ENCODE measurements at places on chromosomes 6 and 20.
A peak's percentile ranks its signal among the peaks of the same experiment; 100 is the strongest.

DNA sequence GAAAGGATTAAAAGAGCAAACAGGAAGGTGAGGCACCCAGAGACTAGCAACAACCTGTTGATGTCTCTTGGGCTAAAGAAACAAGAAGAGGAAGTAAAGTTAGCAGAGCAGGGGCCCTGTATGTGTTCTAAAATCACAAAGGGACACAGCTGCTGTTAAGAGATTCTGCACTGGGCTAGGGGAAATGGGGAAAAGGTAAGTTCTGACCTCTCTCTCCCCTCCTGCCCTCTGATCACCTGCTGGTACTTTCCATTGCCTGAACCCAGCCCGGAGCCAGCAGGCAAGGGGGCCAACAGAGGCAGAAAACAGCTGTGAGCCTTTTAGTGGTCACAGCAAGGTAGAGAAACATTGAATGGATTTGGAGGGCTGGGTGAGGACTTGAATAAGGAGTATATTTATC lies 13.5 kb upstream of the CNR1 start:
- H3K36me3 ChIP-seq, result no peaks in the 10 kb centered on the region
- no peak overlapping the region for H3K27ac ChIP-seq
- no peak overlapping the region for H3K4me3 ChIP-seq

GRCh38 chr20:18016772-18017171 lies 40.9 kb downstream of the OVOL2 start:
- no peaks in the 10 kb centered on the region for H3K27me3 ChIP-seq
- H3K4me1 ChIP-seq, result no peaks in the 10 kb centered on the region
- H3K27ac ChIP-seq, result no peak overlapping the region
- no peak overlapping the region for H3K4me3 ChIP-seq
- ATAC-seq, result no peak

GRCh38 chr6:137873273-137873762 lies 6.3 kb downstream of the TNFAIP3 start:
- H3K4me3 ChIP-seq, result peak overlapping the region; percentile 27
- H3K27me3 ChIP-seq, result no peaks in the 10 kb centered on the region
- peak overlapping the region; percentile 78 for H3K27ac ChIP-seq
- peaks cover 5% of the 10 kb centered on the region for H3K36me3 ChIP-seq
- peaks cover 23% of the 10 kb centered on the region for H3K4me1 ChIP-seq

DNA sequence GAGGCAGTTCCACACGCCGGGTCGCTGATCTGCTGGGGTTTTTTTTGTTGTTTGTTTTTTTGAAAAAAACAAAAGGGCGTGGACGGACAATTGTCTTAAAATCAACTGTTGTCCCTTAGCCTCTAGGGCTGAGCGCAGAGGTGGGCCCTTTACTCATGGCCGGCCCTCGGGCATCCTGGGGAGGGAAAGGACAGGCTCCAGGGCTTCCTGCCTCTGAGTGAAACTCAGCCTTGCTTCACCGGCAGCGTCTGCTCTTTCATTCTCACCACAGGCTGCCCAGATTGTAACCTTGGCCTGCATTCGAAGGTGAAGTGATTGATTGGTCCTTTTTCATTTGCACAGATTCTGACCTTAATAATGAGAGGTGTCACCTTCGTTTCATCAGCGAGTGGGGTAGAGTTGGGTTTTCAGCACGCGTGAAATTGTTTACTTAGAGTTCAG lies 797 bp downstream of the SMIM13 start:
- peaks cover 9% of the 10 kb centered on the region for H3K4me1 ChIP-seq
- H3K27me3 ChIP-seq, result no peaks in the 10 kb centered on the region
- H3K27ac ChIP-seq, result peak overlapping the region; percentile 94
- peak overlapping the region; percentile 90 for H3K4me3 ChIP-seq
- no peak for ATAC-seq

- no peaks in the 10 kb centered on the region for H3K4me1 ChIP-seq
- H3K27ac ChIP-seq, result no peak overlapping the region
- ATAC-seq, result no peak
- no peak overlapping the region for H3K4me3 ChIP-seq
- peaks cover 8% of the 10 kb centered on the region for H3K27me3 ChIP-seq
Measured at GRCh38 chr20:40786336-40786735, 97.3 kb upstream of the MAFB start.

GRCh38 chr6:91816335-91816734 lies 1229.5 kb upstream of the MAP3K7 start:
- no peak overlapping the region for H3K4me3 ChIP-seq
- H3K27ac ChIP-seq, result no peak overlapping the region
- H3K4me1 ChIP-seq, result no peaks in the 10 kb centered on the region
- H3K27me3 ChIP-seq, result no peaks in the 10 kb centered on the region
- no peak for ATAC-seq
- no peaks in the 10 kb centered on the region for H3K36me3 ChIP-seq

DNA sequence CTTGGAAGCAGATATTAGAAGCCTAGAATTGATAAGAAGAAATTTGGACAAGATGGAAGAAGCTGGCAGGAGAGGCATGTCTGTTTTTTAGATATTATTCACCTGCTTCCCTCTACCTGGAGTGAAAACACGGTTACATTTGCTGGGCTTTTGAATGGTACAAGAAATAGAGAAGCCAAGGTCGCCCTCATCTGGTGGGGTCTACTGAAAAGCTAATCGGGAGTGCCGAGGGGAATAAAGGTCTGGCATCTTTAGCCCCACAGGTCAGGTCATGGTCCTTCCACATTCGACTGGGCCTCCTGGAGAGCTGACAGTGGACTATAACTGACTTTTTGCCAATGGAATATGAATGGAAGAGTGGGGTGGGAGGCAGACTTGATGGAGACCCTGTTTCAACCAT lies 4.6 kb upstream of the C2 start:
- H3K27ac ChIP-seq, result no peak overlapping the region
- ATAC-seq, result no peak
- no peaks in the 10 kb centered on the region for H3K36me3 ChIP-seq
- no peaks in the 10 kb centered on the region for H3K4me1 ChIP-seq

- peak; percentile 46 for ATAC-seq
- no peaks in the 10 kb centered on the region for H3K36me3 ChIP-seq
- H3K27ac ChIP-seq, result no peak overlapping the region
- H3K27me3 ChIP-seq, result no peaks in the 10 kb centered on the region
Measured at GRCh38 chr6:163720005-163720404, 305.5 kb downstream of the QKI start.

DNA sequence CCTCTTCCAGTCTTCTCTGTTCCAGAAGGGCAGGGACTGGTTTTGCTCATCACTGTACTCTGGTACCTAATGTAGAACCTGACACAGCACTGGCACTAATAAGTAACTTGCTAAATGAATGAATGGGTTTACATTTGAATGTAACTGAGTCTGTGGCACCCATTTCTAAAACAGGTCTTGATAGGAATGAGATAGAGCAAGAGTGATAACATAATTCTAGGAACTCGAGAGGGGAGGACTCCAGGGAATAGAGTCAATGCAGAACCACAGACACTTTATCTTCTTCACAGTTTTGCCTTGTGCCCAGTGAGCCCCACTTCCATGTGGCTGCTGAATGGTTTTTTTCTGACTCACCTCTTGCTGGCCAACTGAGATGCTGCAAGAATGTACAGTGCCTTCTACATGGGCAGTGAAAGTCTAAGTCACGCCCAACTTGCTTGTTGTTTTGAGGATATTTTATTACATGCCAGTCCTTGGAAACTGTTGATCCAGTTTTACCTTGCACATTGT lies 61.1 kb downstream of the TBC1D7 start:
- no peak overlapping the region for H3K4me3 ChIP-seq
- peaks cover 2% of the 10 kb centered on the region for H3K36me3 ChIP-seq
- peaks cover 8% of the 10 kb centered on the region for H3K4me1 ChIP-seq
- H3K27me3 ChIP-seq, result no peaks in the 10 kb centered on the region

- H3K4me3 ChIP-seq, result peak overlapping the region; percentile 84
- H3K4me1 ChIP-seq, result peaks cover 13% of the 10 kb centered on the region
- H3K36me3 ChIP-seq, result no peaks in the 10 kb centered on the region
- no peaks in the 10 kb centered on the region for H3K27me3 ChIP-seq
Measured at GRCh38 chr6:28137505-28137981, 4.1 kb upstream of the ZKSCAN8 start.

GRCh38 chr20:35012227-35013069 lies 56.8 kb downstream of the MYH7B start:
- peak overlapping the region; percentile 33 for H3K27ac ChIP-seq
- no peaks in the 10 kb centered on the region for H3K36me3 ChIP-seq
- no peaks in the 10 kb centered on the region for H3K4me1 ChIP-seq
- no peak overlapping the region for H3K4me3 ChIP-seq
- H3K27me3 ChIP-seq, result no peaks in the 10 kb centered on the region
